T-cell (primary cell): ENCODE measurements at places on chromosomes 3 and 15. TPM values are rescaled to one million over a fixed set of nuclear protein-coding genes. Genes with fewer than 3 reads are reported as not detected.

The EEF1AKMT4 gene
- total RNA-seq = 4.0 TPM

DNA sequence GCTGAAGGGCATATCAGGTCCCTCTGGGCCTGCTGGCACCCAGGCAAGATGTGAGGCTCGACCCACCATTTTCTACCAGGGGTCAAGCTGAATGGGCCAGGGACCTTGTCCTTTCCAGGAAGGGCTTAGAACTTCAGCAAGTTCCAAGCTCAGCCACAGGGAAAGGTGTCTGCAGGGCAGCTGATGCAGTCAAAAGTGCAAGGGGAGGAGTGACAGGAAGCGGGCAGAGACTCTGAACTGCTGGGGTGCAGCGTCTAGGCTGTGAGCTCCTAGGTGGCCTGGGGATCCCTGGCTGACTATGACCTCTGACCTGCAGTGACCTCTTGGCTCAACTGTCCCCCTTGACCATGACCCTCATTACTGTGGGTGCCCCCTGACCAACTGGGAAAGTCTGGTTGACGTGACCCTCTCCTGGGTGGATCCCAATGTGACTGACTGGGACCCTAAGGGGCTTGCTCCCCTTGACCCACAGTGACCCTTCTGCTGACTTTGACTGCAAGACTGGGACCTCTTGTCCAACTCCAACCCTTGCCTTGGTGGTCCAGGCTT is 14.4 kb upstream of the SEC13 start:
- no peak for DNase-seq

The ZNF860 gene
- total RNA-seq = not detected

DNA sequence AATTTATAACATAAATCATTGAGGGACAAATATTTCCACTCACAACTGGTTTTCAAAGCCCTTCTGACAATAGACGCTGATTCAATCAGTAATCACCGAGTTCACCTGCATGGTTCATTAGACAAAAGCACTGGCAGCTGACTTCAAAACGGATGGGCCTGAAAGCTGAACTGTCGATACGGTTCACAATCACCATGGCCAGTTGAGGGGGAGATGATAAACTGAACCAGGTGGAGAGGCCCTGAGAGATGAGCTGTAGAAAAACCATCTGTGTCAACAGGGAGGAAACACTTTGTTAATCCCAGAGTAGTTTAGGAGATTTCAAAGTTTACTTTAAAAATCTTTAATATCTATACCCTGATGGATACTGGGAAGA is 75.0 kb downstream of the PEX5L start:
- no peak for DNase-seq

The FES gene
- 4.7 TPM for total RNA-seq

DNA sequence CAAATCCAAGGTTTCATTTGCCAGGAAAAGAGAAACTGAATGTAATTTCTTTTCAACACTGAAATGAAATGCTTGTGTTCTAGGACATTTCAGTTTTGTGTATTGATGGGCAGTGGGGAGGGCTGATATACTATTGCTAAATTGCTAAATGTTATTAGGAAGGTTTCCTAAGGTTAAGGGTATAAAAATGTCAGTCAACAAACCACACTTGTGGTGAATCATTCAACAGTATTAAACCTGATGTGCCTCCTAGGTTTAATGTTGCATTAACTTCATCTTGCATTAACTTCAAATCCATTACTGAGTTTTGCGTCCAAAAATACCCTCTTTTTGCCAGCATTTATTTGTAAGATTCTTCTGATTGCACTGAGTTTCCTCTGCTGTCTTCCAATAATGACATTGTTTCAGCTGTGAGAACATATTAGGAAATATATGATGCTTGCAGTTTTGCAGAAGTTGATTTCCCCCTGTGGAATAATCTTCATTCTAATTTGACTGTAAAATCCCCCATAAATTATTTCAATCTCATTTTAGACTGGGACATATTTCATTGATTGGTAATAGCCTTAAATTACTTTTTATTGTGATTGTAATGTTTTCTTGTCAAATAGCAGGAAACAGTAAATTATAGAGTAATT is 758.3 kb downstream of the GBE1 start:
- no peak for DNase-seq

- no peak for DNase-seq
Observed at GRCh38 chr15:96767703-96768434, 437.4 kb downstream of the NR2F2 start.
